Daoy (cell line): ENCODE measurements at places on chromosomes 12 and 14. TPM values are rescaled to one million over a fixed set of nuclear protein-coding genes. Genes with fewer than 3 reads are reported as not detected.

DNA sequence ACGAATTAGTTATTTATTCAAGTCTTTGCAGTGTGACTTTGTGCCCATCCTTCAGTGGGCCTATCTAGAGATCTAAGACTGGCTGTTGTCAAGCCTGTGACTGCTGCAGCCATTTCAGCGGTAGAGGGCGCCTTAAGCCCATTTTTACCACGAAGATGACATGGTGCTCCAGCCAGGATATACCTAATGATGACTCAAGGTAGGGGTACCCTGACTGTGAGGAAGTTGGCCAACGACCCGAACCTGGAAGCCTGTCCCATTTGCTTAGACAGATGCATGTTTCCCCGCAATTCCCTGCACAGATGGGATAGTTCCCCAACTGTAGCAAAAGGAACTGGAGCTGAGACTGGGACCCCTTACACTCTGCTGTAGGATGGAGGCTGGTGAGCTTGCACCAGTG lies 41.3 kb downstream of the RAB3IP start:
- peak; percentile 75 for DNase-seq

DNA sequence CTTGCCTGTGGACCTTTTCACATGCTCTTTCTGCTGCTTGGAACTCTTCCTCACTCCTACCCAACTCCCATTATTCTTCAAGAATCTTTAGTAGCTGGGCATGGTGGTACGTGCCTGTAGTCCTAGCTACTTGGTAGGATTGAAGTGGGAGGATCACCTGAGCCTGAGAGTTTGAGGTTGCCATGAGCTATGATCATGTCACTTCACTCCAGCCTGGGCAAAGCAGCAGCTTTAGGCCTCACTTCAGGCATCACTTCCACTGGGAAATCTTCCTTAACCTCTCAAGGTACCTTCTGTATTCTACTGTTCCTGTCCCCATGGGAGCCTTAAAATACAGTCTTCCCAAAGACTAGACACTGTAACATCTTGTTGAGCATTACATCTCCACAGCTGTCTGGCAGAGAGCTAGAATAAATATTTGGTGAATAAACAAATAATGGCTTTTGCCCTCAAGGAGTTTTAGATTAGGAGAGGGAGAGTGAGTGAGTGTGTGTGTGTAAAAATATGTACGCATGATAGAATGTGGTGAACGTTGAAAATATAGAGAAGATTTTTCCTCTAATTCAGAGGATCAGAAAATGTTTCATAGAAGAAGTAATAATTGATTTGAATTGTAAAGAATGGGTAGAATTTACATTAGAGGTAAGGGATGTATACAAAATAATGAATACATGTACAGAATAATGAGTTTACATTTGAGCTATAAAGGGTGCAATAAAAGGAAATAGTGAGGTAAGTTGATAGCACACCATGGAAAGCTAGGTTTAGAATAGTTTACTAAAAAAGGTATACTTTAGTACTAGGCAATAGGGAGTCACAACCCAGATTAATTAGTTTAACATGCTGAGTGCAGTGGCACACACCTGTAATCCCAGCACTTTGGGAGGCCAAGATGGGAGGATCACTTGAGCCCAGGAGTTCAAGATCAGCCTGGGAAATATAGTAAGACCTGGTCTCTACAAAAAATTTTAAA lies 29.2 kb upstream of the BMAL2 start:
- DNase-seq: no peak

- DNase-seq: no peak
Measured at GRCh38 chr12:114448618-114448933, 42.6 kb upstream of the TBX5 start.

The NKX2-1 gene
- total RNA-seq: 4.7 and 5.1 TPM in 2 replicates

The TSPAN8 gene
- total RNA-seq: not detected in 2 replicates

The POLE2 gene
- 47.0 and 60.2 TPM in 2 replicates for total RNA-seq

The KCNMB4 gene
- total RNA-seq: 1.1 and 1.4 TPM in 2 replicates
